ENCODE measurements at places on chromosomes 6 and 20. TPM values are rescaled to one million over a fixed set of nuclear protein-coding genes. Genes with fewer than 3 reads are reported as not detected.

Gene MEP1A
- not detected for total RNA-seq

Gene SLC17A9
- total RNA-seq: 17.8 TPM

Gene IL20RA
- total RNA-seq: not detected

Gene CNR1
- 12.2 TPM for total RNA-seq

Gene BIRC7
- total RNA-seq: not detected

Gene LY6G6C
- total RNA-seq: not detected

Gene SLC4A11
- 0.29 TPM for total RNA-seq

Gene HLA-DRA
- 274 TPM for total RNA-seq

Gene SLC22A3
- 48.4 TPM for total RNA-seq

- H3K4me1 ChIP-seq: no peaks in the 10 kb centered on the region
- H3K27ac ChIP-seq: no peak overlapping the region
- no peak for DNase-seq
- H3K27me3 ChIP-seq: no peaks in the 10 kb centered on the region
- H3K4me3 ChIP-seq: no peak overlapping the region
- no peaks in the 10 kb centered on the region for H3K36me3 ChIP-seq
Measured at GRCh38 chr20:4563534-4563933, 158.2 kb upstream of the PRND start.

- no peak for DNase-seq
- H3K36me3 ChIP-seq: no peaks in the 10 kb centered on the region
- H3K4me3 ChIP-seq: no peak overlapping the region
- H3K4me1 ChIP-seq: no peaks in the 10 kb centered on the region
- H3K27ac ChIP-seq: no peak overlapping the region
- no peaks in the 10 kb centered on the region for H3K27me3 ChIP-seq
Measured at GRCh38 chr20:46430921-46431712, 24.7 kb upstream of the ELMO2 start.

- no peaks in the 10 kb centered on the region for H3K36me3 ChIP-seq
- H3K4me1 ChIP-seq: no peaks in the 10 kb centered on the region
- no peak for DNase-seq
- no peak overlapping the region for H3K4me3 ChIP-seq
- no peaks in the 10 kb centered on the region for H3K27me3 ChIP-seq
Measured at GRCh38 chr20:48463916-48464315, 363.9 kb downstream of the PREX1 start.

DNA sequence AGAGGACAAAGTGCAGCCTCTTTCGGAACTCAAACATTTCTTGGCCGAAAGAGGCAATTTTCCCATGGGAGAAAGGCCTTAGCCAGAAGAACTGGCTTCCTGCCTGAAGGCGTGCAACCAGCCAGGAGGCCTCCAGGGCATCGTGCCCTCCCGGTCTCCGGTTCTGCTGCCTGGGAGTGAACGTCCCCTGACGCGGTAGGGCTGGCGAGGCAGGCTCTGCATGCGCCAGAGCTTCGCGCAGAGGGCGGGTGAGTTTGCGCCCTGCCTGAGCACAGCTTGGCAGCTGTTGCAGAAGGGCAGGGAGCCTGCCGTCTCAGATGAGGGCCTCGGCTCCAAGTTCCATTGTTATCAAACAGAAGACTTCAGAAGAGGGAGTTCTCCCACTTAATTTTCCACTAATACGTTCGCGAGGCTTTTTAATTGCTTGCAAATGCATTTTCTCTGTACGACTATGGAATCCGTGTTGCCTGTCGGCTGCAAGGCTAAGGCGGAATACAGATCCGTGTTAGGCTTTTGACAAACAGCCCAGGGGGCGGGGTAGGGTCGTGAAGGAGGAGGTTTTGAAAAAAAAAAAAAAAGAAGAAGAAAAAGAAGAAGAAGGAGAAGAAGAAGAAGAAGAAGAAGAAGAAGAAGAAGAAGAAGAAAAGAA is 5.5 kb upstream of the TFAP2D start:
- no peaks in the 10 kb centered on the region for H3K27me3 ChIP-seq
- no peaks in the 10 kb centered on the region for H3K36me3 ChIP-seq
- H3K4me1 ChIP-seq: no peaks in the 10 kb centered on the region
- H3K4me3 ChIP-seq: no peak overlapping the region
- no peak for DNase-seq

GRCh38 chr6:168016721-168017525 is 19.5 kb downstream of the KIF25 start:
- H3K27me3 ChIP-seq: no peaks in the 10 kb centered on the region
- no peak for DNase-seq
- H3K36me3 ChIP-seq: no peaks in the 10 kb centered on the region
- no peak overlapping the region for H3K27ac ChIP-seq
- H3K4me1 ChIP-seq: no peaks in the 10 kb centered on the region

DNA sequence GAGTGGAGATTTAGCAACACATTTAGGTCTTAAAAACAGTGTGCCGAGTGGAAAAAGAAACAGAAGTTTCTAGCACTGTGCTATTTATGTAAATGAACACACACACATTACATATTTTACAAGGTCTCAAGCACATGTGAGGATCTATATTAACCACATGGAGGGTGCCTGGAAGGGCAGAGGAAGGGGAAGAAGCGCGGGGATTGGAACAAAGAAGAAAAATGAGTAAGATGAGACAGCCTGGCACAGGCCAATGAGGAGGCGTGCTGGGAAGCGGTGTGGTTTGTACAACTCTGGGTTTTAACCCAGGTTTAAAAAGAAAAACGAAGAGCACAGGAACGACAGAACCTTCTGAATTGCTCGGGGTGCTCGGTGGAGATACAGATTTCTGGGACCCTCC is 5.7 kb downstream of the KCNG1 start:
- H3K27me3 ChIP-seq: no peaks in the 10 kb centered on the region
- no peaks in the 10 kb centered on the region for H3K4me1 ChIP-seq
- no peaks in the 10 kb centered on the region for H3K36me3 ChIP-seq
- DNase-seq: no peak

DNA sequence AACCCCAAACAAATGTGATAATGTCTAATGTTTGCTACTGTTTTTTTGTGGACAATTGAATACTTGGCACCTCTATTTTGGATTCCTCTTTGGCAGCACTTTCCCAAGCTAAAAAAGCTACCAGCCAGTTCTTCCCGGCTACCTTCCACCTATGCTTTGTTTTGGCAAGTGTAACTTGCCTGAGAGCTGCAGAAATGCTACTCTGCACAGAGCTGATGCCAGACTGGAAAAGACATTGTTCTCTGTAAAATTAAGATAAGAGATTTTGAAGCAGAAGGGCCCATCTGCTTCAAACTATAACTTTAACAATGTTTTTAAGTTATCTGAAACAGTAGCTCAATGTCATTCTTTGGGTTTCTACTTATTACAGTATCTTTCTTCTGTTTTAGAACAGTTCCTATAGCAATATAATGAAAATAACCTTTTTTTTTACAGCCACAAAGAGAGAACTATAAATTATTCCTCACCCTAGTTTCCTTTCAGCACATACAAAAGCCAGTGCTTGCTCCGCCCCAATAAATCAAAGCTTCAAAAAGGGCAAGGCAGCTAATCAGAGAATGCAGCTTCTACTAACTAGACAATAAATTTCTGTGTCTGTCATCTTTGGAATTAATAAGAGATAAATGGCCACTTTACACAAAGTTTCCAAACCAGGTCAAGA is 183.1 kb downstream of the UBE3D start:
- no peak overlapping the region for H3K4me3 ChIP-seq
- no peak for DNase-seq
- no peaks in the 10 kb centered on the region for H3K4me1 ChIP-seq
- no peaks in the 10 kb centered on the region for H3K27me3 ChIP-seq
- no peaks in the 10 kb centered on the region for H3K36me3 ChIP-seq
- no peak overlapping the region for H3K27ac ChIP-seq

DNA sequence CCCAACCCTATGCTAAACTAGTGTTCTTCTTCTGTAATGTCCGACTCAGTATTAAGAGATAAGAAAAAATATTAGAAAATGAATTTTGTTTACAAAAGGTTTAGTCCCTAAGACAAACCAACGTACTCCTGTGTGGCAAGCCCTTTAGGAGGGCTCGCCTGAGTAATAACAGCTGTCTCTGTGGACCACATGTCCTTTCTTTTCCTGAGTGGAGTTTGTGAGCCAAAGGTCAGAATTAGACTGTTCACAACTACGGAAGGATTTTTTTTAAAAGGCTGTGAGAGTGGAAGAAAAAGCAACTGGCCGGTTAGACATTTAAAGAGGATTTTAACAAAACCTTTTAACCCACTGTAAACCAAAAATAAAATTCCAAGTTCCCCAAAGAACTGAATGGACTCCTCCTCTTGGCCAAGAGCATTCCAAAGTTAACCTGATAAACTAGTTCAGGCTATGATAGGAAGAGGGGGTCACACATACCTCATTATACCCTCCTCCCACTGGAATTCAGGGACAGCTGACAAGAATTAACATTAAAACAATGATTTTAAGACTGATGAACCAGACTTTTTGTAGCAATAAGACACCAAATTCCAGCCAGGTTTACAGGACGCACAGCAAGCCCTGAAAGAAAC is 43.5 kb downstream of the FAM184A start:
- H3K36me3 ChIP-seq: no peaks in the 10 kb centered on the region
- no peak overlapping the region for H3K4me3 ChIP-seq
- no peak for DNase-seq
- H3K4me1 ChIP-seq: no peaks in the 10 kb centered on the region
- H3K27me3 ChIP-seq: no peaks in the 10 kb centered on the region

- H3K36me3 ChIP-seq: no peaks in the 10 kb centered on the region
- H3K27ac ChIP-seq: no peak overlapping the region
- no peaks in the 10 kb centered on the region for H3K27me3 ChIP-seq
Measured at GRCh38 chr20:19275630-19276071, 63.2 kb downstream of the SLC24A3 start.

DNA sequence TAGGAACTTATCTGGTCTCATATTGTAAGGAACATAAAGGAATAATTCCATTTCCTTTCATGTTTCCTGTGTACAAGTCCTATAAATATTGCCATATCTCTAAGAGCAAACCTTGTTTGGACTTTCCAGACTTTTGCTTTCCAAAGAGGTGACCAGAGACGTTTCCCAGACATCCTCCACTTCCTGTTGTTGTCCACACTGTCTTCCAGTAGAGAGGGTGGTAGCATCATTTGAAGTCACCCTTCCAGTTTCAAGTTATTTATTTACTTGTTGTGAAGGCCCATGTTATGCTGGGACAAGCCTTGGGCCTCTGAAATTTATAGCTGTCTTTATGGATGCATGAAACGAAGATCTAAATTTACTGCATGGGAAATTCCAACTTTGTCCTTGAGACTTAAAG is 10.6 kb upstream of the TGM3 start:
- no peak for DNase-seq
- H3K27ac ChIP-seq: no peak overlapping the region
- no peaks in the 10 kb centered on the region for H3K36me3 ChIP-seq
- no peak overlapping the region for H3K4me3 ChIP-seq
- H3K4me1 ChIP-seq: no peaks in the 10 kb centered on the region
- H3K27me3 ChIP-seq: no peaks in the 10 kb centered on the region

DNA sequence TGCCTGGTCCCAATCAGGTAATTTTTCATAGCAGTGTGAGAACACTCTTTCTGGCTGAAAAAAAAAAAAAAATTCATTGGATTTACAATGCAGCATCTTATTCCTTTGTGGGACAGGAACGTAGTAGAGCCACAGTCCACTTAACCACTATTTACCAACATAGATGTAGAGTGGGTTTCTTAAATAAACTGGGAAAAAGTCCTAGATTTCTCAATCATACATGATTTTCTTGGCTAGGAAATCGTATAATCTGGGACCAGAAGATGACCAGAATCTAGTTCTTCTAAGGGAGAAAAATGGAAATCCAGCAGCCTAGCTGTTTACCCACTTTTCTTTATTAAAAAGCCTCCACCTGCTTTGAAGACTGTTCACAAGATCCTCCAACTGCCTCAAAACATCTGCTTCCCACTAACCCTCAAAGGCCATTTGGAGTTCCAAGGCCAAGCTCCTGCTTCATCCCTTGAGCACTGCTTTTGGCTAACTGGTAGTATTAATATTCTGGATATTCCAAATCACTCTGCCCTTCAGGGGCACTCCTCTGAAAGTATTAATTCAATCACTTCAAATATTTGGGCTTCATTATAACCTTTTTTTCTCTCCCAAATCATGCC is 70.4 kb downstream of the FYN start:
- no peaks in the 10 kb centered on the region for H3K27me3 ChIP-seq
- DNase-seq: no peak
- no peaks in the 10 kb centered on the region for H3K36me3 ChIP-seq

GRCh38 chr20:1807394-1807793 is 87.8 kb upstream of the SIRPA start:
- peaks cover 5% of the 10 kb centered on the region for H3K4me1 ChIP-seq
- H3K27me3 ChIP-seq: no peaks in the 10 kb centered on the region
- no peak overlapping the region for H3K27ac ChIP-seq

DNA sequence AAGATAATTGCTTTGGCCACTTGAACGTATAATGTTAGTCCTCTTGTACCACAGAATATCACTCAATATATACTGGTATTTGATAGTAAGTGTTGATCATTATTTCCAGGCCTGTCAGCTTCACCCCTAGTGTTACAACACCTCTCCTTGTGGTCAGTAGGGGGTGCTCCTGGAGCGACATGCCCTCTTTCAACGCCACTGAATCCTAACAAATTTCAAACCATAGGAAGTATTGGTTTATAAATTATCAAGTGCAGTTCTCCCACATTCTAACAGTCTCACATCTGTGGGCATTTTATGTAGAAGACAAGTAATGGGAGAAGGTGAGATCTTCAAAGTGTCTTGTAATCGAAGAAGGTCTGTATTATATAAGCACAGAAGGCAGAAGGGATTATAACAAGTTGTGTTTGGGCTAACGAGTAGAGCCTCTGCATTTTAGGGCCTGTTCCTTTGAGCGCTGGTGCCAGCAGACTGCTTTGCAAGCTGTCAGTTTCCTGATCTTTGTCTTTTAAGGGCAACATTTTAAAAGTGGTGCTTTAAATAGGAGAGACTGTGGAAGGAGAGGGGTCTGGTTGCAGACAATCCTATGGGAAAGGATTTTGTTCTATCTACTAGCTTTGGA is 57.1 kb upstream of the CEP162 start:
- H3K27me3 ChIP-seq: no peaks in the 10 kb centered on the region
- no peaks in the 10 kb centered on the region for H3K36me3 ChIP-seq
- DNase-seq: no peak
- no peak overlapping the region for H3K4me3 ChIP-seq
- no peak overlapping the region for H3K27ac ChIP-seq

DNA sequence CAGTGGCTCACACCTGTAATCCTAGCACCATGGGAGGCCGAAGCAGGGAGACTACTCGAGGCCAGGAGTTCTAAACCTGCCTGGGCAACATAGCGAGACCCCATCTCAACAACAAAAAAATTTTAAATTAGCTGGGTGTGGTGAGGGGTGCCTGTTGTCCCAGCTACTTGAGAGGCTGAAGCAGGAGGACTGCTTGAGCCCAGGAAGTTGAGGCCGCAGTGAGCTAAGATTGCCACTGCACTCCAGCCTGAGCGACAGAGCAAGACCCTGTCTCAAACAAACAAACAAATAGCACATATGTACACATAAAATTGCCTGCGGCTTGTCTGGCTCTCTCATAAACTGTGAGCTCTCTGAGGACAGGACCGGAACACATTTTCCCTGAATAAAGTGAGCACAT is 106.3 kb downstream of the BANF2 start:
- H3K4me1 ChIP-seq: no peaks in the 10 kb centered on the region
- H3K27ac ChIP-seq: no peak overlapping the region
- no peaks in the 10 kb centered on the region for H3K36me3 ChIP-seq
- no peak for DNase-seq
- H3K4me3 ChIP-seq: no peak overlapping the region

Data from aorta (tissue), 5 donors.